ENCODE measurements at places on chromosomes 12 and 14.

- DNase-seq, result no peak
Observed at GRCh38 chr12:76260390-76260748, 87.8 kb downstream of the BBS10 start.

- no peak for DNase-seq
Observed at GRCh38 chr12:108720757-108721514, 10.4 kb downstream of the CORO1C start.

- DNase-seq, result no peak
Observed at GRCh38 chr14:104865631-104866441, 768 bp downstream of the CEP170B start.

GRCh38 chr12:87660987-87661774 lies 368.0 kb downstream of the C12orf50 start:
- peak; percentile 6 for DNase-seq

DNA sequence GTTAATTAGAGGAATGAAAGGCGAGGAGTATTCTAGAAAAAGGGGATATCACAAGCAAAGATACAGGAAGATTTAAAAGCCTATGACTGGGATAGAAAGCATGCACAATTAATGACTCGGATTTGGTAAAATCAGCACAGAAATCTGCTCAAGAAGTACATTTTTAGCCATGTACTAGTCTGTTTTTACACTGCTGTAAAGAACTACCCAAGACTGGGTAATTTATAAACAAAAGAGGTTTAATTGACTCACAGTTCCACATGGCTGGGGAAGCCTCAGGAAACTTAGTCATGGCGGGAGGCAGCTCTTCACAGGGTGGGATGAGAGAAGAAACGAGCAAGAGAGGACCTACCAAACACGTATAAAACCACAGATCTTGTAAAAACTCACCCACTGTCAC lies 716.3 kb upstream of the MDGA2 start:
- DNase-seq, result no peak

DNA sequence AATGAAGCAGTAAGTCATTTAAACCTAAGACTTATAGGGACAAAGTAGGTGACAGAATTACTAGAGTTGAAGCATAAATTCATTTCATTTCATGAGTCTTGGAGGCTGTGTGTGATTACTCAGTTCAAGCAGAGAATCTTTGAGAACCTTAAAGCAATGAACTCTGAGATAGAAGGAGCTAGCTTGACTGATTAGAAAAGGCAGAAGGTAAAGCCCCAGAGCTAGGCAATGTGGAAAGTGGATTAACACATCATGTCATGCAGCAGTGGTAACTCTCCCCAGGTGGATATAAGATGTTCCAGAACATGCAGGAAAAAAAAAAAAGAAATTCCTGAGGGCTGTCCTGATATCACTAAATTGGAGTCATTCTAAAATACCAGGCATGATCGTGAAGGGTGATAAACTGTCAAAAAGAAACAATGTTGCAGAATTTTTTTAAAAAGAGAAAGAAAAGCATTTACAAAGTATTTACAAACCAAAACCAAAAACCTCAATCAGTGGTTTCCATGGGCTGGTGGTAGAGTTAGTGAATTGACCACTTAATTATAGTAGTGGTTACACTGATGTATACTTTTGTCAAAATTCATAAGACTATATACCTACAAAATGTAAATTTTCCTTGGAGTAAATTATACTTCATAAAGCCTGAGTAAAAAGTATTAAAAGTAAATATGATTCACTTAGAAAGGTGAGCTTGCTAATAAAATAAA lies 12.7 kb upstream of the SLC16A7 start:
- no peak for DNase-seq

DNA sequence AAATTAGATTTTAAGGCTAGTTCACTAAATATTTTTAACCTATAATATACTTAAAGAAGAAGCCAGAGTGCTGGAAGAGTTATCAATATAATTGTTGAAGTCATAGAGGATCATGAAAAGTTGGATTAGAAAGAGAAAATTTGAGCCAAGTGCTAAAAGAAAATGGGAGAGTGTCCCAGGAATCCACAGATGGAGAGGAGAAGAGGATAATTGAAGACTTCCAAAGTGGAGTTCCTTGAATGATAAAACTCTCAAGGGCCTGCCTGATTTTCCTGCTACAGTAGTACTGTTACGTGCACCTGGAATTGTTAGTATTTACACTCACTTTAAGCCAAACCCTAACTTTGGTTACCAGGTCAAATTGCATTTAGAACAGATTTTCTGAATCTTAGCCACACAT lies 113.2 kb downstream of the MSRB3 start:
- DNase-seq, result no peak

- no peak for DNase-seq
Observed at GRCh38 chr12:52316290-52316689, 4.9 kb downstream of the KRT83 start.

DNA sequence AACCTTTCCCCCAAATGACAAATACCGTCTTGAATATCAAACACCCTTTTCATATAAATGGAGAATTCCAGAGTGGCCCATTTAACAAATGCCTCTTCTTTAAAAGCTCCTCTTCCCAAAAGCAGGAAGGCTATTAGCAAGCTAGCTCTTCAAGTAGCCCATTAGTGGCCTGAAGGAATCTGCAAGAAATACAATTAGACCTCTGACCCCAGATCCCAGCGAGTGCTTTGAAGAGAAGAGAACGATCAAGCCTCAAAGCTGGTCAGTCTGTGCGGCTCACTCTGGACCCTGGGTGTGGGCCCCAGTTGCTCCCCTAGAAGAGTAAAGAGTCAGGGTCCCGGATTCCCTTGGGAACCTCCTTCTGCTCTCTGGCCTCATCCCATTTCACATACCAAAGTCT lies 325.6 kb downstream of the NUAK1 start:
- DNase-seq, result no peak

DNA sequence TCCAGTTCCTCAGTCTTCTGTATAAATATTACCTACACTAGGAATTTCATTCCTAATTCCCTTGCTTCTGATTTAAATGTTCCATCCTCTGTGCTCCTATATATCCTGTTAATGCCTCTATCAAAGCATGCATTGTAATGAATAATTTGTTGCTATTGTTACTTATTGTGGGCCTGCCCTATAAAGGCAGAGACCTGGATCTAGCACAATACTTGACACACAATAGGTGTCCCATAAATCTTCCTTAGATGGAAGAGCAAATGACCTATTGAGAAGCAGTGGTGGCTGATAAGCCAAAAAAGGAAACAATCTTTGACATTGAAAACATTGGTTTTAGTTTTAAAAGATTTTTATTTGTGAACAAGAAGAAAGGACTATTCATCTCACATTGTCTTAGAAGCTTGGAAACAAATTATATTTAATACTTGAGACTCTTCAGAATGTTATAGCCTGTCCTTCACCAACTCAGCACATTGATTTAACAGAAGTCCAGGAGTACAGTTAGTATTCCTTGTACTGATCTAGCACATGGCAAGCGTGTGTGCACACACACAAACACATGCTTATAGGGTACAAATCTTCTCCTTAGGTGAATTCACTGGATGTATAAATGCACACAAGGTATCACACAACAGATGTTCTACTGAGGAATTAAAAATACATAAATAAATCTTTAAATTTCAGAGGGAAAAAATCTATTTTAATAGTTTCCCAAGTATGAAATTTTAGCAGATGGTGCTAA lies 135.9 kb downstream of the DUSP6 start:
- no peak for DNase-seq

DNA sequence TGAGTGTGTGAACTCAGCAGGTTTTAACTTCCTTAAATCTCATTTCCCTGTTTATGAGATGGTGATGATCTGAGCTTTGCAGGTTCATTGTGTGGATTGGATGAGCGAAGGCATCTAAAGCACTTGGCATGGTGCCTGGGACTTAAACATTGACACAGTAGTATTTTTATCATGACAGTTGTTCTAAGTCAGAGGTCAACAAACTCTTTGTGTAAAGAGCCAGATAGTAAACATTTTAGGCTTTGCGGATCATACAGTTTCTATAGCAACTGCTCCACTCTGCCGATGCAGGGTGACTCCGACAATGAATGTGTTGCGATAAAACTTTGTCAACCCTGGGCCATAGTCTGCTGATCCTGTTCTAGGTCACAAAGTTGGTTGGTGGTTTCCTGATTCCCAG lies 25.2 kb downstream of the SLC24A4 start:
- no peak for DNase-seq

DNA sequence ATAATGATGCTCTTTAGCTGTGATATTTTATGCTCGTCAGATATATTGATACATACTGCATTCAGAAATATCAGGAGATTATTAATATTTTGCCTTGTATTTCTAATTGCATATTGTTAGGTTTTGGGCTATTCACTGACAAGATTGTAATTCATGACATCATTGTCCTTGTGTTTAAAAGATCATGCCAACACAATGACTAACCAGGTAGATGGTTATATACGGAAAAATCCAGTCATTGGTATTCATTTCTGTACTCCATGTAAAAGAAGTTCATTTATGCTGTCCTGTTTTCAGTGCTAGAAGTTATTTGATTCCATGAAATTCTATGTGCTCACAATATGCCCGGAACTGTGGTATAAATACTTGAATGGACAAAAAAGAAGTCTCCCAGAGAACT lies 107.5 kb downstream of the KITLG start:
- no peak for DNase-seq

GRCh38 chr14:23539248-23540140 lies 12.1 kb downstream of the ZFHX2 start:
- peak; percentile 30 for DNase-seq

DNA sequence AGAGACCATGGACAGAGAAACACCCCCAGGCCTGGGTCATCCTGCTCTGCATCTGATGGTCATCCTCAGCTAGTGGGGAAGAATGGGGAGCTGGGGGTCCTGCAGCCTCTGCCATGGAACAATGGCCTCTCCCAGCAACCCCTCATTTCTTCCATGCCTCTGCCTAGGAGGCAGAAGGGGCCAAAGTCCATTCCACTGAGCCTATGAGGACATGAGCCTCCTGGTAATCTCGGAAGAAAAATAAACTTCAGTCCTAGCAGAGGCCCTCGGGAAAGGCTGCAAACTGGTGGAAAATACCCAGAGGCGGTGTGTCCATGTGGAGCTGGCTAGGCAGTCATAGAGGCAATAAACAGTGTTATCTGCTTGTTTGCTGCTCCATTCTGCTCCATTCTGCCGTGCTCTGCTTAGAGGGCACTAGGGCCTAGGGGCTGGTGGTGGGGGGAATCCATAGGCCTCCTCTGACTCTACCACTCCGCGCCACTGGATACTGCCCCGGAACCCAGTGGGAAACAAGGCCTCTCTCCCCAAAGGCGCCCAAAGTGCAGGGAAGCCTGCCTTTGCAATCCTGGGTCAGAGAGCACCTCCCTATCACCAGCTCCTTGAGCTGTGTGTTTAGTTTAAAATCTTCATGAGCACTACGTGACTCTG lies 4.5 kb downstream of the PGF start:
- DNase-seq, result no peak

DNA sequence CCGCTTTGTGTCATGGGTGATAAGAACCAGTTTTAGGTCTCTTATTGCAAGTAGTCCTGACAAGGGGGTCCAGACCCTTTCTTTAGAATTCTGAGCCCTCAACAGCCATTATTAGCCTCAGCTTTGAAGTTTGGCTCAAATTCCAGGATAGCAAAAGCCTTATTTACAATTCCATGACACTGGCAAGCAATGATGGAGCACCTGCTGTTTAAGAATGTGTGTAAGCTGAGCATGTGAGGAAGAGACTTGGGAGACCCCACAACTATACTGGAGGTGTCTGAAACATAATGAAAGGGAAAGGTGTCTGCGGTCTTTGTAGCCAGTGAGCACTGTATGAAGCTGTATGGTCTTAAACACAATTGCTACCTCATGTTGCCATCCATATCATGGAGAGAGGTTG lies 119.8 kb downstream of the TBX5 start:
- no peak for DNase-seq

- DNase-seq, result no peak
Observed at GRCh38 chr14:89032086-89032649, 207.7 kb downstream of the TTC8 start.

- DNase-seq, result no peak
Observed at GRCh38 chr14:105303949-105304348, 3.1 kb upstream of the BRF1 start.

GRCh38 chr12:123269395-123269892 lies 2.2 kb downstream of the CDK2AP1 start:
- peak; percentile 88 for DNase-seq

- DNase-seq, result no peak
Observed at GRCh38 chr12:11758087-11758486, 108.6 kb downstream of the ETV6 start.
